ENCODE measurements at places on chromosomes 16 and 17.

DNA sequence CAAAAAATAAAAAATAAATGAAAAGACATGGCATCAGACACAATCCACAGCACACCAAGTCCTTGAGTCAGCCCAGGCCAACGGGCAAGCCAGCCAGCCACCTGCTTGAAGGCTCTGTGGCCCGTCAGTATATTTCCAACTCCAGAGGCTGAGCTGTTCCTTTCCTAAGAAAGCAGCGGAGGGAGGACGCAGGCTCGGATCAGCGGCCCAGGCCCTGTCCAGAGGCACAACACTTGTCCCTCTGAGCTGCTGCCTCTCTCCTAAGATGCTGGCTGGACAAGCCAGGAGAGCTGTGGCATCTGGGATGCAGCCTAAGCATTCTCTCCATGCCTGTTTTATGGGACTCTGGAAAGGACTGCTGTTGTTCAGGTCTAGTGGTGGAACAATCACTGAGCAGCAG, 14.8 kb upstream of the NLRC3 start:
- DNase-seq = no peak

- no peak for DNase-seq
These were observed 3.4 kb upstream of the PDZD9 start for GRCh38 chr16:22004341-22004740.

DNA sequence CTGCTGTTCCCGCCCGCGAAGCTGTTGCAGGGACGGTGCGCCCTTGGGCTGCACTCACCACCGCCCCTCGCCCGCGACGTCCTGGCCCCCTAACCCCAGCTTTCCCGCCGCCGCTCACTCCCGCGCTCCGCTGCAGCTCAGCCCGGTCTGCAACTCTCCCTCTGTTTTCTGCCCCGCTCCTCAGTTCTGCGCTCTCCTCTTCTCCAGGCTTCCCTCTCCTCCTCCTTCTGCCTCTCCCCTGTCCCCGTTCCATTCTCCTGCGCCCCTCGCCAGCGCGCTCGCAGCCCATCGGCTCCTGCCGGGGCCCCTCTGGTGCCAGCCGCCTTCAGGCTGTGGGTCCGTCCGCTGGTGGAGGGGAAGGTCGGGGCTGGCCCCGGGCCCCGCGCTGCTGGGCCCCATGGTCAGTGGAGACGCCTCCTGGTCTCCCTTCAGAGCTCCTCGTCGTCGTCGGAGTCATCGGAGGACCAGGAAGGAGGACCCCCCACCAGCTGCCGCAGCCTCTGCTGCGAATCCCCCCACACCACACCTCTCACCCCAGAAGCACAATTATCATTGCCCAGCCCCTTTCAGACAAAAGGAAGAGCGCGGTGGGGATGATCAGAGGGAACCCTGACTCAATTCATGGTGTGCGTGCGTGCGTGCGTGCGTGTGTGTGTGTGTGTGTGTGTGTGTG, 223.2 kb upstream of the FOXF1 start:
- peak; percentile 68 for DNase-seq

GRCh38 chr17:9929871-9930270, 24.8 kb upstream of the RCVRN start:
- no peak for DNase-seq

- DNase-seq = no peak
These were observed 315.5 kb upstream of the CDH5 start for GRCh38 chr16:66050991-66051390.

- DNase-seq = no peak
These were observed 349.3 kb downstream of the WWOX start for GRCh38 chr16:78448658-78449271.

GRCh38 chr17:2964370-2964769, 99.0 kb downstream of the OR1D5 start:
- DNase-seq = no peak

DNA sequence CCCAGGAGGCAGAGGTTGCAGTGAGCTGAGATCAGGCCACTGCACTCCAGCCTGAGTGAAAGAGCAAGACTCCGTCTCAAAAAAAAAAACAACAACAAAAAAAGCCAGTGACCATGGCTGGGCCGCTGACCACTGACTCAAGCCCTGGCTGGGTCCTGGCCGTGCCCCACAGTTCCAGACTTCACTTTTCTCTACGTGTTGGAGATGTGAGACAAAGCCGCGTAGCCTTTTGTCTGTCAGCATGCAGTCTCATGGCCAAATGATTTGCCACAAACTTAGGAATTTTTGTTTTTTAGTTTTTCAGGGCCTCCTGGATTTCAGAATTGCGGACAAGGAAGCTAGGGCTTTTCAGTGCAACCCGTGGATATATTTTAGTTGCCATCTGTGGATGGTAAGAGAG, 89.3 kb upstream of the CIBAR2 start:
- DNase-seq = no peak

DNA sequence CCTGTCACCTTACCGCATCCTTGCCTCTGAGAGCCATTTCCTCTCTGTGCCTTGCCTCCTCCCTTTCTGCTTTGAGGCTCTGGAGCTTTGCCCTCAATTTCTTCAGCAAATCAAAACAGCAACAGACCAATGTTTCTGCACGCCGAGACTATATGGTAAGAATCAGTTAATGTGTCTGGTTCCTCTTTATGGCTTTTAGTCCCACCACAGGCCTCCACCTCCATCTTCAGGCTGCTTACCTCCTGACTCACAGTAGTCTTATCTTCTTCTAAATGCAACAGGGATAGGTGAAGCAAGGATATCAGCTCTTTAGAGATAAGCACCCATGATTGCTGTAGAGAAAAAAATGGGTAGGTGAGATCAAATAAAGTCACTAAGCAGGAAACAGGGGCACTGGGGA, 9.2 kb upstream of the ALDOC start:
- no peak for DNase-seq

DNA sequence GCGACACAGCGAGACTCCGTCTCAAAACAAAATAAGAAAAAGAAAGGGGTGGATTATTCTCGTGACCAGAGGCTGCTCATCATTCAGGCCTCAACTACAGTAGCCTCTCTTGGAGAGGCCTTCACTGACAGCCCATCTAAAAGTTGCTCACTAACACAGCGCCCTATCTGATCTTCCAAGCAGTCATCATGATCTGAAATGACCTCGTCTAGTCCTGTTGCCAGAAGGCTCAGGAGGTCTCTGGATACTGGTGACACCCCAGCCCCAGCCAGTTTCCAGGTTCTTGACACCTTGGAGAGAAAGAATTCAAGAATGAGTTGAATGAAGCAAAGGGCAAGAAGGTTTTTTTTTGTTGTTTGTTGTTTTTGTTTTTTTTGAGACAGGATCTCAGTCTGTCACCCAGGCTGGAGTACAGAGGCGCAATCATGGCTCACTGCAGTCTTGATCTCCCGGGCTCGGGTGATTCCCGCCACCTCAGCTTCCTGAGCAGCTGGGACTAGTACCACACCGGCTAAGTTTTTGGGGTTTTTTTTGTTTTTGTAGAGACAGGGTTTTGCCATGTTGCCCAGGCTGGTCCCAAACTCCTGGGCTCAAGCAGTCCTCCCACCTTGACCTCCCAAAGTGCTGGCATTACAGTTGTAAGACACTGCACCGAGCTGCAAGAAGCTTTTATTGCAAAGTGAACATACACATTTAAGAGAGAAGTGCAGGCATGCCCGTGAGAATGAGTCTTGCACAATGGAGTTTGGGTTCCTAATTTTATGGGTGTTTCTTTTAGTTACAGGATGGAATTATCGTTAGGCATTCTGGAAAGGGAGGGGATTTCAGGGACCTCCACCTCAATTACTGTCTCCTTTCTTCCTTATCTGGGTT, 2.7 kb upstream of the ZC3H7A start:
- no peak for DNase-seq

DNA sequence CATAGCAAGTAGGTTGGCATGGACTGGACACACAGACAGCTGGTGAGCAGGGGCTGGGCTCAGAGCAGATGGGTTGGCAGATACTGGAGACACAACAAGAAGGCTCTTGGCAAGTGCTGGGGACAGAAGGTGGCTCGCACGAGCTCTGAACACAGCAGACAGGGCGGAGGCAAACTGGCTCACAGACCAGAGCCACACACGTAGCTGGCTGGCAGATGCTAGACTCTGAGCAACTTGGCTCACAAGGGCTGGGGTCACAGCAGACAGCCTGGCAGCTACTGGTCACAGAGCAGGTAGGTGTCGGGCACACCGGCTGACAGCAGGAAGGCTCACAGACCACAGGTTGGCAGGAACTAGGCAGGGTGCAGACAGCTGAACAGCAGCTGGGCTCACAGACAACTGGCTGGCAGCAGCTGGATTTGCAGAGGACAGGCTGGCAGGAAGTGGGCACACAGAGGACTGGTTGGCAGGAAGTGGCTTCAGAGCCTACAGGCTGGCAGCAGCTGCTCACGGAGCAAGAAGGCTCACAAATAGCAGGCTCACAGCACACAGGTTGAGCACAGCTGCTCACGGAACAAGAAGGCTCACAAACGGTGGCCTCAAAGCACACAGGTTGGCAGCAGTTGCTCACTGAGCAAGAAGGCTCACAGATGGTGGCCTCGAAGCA, 725 bp downstream of the KRTAP16-1 start:
- DNase-seq = no peak

DNA sequence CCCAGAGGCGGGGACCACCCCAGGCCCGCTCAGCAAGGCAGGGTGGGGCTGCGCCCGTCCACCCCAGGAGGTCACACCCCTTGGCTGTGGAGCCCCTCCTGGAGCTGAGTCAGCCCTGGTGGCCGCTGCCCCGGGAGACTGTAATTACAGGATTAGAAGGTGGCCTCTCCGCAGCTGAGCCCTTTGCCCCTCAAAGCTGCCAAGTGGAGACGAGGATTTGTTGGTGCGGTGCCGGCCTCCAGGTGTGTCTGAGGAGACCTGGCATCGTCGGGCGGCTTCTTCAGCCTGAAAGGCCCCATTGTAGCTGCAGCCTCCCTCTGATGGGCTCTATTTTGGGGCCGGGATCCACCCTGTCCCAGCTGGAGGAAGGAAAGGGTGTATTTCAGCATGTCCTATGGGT, 22.7 kb upstream of the SPNS2 start:
- DNase-seq = no peak

Data from retina (tissue), 1 donor.